ENCODE measurements at places on chromosomes 3 and 15.
A peak's percentile ranks its signal among the peaks of the same experiment; 100 is the strongest.

DNA sequence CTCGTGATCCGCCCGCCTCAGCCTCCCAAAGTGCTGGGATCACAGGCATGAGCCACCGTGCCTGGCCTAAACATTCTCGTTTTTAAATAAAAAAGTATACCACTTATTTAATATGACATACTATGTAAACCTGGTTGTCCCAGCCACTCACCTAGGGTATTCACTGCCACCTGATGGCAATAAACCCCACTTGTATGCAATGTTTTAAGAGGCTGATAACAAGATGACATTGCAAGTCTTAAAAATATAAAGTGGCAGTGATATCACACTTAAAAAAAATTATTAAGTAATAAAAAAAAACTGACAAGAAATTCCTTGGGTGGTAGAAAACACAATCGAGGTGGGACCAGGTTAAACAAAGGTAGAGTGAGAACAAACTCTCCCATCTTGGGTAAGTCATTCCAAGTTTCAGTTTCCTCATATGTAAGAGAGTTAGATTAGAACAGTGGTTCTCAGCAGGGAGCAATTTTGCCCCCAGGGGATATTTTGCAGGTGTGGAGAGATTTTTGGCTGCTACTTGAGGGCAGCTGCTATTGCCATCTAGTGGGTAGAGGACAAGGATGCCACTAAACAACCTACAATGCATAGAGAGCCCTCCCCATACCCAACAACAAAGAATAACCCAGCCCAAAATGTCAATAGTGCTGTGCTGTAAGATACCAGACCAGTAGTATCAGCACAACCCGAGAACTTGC, 14.5 kb downstream of the ARF4 start:
- no peak for DNase-seq

DNA sequence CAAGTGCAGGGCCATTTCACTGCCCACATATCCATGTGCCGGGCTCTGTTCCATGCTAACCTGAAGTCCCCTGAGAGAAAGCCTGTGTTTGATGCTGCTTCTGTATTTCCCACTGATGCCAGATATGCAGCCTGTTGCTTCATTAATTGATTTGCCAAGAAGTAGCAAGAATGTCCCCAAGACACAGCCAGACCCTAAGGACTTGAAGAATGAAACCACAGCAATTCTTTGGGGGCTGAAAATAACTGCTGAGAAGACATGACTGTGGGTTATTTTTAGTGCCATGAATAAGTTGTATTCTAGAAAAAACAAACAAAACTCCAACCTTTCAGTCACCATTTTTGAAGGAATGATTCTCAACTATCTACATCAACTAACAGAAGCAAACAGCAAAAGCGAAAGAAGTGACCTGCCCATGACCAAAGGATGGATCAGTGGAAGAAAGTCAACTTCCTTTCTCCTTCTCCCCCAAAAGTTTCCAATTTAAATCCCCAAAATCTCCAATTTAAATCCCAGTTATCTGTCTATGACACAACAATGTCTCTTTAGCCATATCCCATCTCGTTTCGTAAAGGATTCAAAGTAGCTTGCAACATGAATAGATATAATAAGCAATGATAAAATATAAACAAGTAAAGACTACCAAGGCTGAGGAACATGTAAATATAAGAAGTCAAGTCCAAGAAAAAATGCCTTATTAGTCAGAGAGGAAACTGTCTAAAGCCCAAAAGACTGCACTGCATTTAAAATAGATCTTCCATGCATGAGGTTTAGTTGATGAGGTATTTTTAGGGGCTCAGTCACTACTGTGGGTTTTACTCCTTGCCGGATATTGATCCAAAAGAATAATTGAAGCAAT, 226.8 kb downstream of the DTWD1 start:
- peak; percentile 59 for DNase-seq

- DNase-seq: peak; percentile 98
Measured at GRCh38 chr3:71511037-71511436, 72.5 kb downstream of the FOXP1 start.

GRCh38 chr15:63243776-63244175, 33.6 kb upstream of the APH1B start:
- no peak for DNase-seq

DNA sequence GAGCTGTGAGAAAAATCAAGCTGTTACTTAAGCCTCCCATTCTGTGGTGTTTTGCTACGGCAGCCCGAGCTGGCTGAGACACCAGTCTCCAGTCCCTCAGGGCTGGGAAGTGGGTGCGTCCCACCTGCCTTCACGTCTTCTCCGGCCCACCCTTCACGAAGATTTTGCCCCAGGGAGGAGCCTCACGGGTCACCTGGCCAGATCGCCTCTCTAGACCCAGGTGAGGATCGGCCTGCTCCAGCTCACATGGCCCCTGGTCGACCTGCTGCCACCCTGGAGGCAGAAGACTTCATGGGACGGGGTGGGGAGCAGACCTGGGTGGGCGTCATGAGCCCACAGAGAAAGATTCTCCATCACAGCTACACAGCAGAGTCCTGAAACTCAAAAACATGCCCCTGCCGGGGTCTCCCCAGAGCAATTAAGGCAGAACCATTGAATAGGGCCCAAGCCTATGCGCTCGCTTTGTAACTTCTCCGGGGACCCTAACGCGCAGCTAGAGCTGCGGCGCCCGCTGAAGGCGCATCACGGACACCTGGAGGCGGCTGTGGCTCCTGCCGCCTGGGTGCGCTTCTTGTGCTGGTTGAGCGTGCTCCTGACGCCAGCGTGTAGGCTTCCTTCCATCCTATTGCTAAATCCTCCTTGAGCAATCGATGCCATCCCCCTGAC, 92.6 kb upstream of the ALDH1A3 start:
- DNase-seq: no peak

DNA sequence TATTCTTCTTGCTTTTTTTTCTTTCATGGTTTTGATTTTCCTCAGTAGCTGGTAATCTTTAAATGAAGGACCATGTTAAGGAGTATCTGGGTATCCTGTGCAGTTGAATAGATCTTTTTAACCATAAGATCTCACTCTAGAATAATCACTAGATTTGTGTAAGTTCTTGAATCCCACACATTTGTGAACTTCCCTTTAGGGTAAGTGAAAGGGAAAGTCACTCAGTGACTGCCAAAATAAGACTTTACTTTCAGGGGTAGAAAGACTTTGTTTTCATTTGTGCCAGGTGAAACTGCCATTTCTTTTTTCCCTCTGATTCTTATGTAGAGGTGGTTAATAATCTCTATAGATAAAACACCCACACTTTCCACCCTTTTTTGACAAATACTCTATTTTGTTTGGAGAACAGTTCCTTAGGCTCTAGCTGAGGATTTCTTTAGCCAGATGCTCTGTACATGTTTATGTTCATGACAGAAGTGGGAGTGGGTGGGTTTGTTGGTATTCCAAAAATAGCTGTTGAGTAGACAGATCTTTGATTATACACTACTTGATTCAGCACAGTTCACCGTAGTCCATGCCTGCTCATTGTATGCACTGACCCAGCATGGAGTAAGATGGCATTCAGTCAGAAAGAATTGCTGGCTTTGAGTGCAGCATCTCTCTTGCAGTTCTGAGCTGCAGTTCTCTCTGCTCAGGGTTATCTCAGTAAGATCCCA, 28.5 kb downstream of the LRRC49 start:
- DNase-seq: no peak

DNA sequence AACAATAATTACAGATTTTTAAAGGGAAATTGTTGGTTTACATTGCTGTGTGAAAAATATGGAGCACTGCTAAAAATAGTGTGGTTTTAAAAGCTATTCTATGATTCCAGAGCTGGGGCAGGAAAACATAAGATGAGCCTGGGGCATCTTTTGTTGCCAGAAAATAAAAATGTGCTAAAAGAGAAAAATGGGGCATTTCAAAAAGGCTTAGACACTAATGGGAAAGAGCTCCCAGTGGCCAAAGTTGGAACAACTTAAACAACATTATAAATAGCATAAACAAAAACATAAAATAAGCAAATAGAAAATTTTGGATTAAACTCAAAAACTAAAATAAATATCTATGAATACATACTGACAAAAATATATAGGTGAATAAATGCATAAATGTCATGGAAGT, 478.9 kb downstream of the NLGN1 start:
- DNase-seq: peak; percentile 6

DNA sequence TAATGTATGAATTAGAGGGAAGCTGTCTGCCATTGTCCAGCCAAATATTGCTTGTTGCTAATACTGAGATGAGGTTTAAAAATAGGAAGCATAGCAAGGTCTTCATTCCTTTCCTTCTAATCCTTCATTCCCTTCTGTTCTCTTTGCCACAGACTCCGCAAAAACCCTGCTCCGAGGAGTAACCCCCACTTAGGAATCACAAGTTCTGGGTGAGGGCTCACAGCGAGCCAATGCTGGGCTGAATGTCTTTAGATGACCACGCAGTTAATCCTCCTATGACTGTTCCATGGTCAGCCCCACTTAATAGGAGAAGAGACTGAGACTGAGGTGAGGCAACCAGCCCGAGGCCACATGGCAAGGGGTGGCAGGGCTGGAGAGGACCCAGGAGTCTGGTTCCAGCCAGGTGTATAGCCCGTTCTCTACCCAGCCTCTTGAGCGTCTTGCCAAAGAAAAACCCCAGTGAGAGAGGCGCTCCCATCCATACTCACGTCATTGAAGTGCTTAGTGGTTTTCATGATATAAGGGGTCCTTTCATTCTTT, 44.9 kb upstream of the CTSH start:
- DNase-seq: no peak

GRCh38 chr15:101464256-101464998, 25.1 kb downstream of the PCSK6 start:
- no peak for DNase-seq

DNA sequence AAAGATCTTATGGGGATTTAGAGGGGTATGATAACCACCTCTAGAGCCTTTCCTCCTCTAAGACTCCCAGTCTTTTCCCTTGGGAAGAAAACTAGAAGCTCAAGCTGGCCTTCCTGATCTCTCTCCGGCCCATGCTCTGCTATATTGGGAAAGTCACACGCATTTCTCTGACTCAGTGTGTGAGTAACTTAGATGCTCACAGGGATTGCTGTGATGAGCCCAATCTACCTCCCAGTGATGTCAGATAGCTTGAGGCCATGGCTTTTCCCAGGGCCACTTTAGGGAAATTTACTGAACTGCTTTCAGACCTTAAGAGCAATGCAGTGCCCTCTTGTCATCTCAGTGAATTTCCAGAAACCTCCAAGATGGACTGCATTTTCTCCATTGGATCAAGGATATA, 8.6 kb upstream of the ST8SIA2 start:
- DNase-seq: no peak

- peak; percentile 67 for DNase-seq
Measured at GRCh38 chr3:8743021-8743601, 9.5 kb downstream of the CAV3 start.

- no peak for DNase-seq
Measured at GRCh38 chr15:100116416-100117190, 225.2 kb downstream of the ADAMTS17 start.

DNA sequence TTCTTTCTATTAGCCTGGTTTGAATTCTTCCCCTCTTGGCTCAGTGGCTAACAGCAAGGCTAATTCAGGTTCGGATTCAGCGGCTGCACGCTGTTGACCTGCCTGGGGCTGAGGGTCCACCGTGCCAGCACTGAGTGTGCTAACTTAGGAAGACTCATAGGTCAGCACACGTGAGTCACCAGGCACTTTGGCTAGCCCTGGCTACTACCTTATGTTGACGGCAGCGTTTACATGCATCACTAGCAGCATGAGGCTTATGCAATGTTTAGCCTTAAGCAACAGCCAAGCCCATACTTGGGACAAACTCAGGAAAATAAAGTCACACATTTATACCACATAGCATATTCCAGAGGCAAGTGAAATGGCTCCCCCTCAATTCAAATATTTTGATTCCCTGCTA, 137.7 kb downstream of the RAB11A start:
- DNase-seq: peak; percentile 71

DNA sequence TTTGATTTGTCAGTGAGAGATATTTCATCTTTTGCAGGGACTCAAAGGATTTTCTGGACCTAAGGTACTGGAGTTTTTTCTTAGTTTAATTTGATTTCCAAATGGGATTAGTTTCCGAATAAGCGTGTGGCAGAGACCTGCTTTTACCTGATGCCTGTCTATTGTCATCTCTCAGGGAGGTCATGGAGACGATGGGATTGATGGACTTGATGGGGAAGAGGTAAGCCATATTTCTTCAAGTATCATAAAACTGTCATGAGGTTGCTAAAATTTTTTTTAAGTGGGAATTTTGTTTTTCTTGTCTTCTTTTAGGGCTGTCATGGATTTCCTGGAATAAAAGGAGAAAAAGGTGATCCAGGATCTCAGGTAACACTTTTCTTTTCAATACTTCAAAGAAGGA, 60.5 kb downstream of the COL6A5 start:
- no peak for DNase-seq

- no peak for DNase-seq
Measured at GRCh38 chr3:72590732-72591221, 257.5 kb downstream of the SHQ1 start.
